ENCODE measurements at places on chromosomes 1 and 21.

GRCh38 chr1:151578941-151579340 is 32.9 kb upstream of the SNX27 start:
- DNase-seq: no peak

DNA sequence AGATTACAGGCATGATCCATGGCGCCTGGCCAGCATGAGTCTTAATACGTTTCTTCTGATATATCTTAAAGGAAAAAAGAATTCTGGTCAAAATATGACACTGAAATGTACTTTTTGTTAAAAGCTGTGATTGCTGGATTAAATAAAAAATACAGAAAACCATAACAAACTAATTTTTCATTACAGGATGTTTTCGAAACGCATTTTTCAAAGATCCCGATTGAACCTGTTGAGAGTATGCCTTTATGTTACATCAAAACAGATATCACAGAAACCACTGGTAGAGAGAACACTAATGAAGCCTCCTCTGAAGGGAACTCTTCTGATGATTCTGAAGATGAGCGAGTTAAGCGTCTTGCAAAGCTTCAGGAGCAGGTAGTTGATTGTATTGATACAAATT is 30.2 kb downstream of the BRDT start:
- no peak for DNase-seq

- DNase-seq: no peak
Measured at GRCh38 chr1:38326856-38327255, 280.3 kb upstream of the POU3F1 start.

GRCh38 chr1:204709021-204709420 is 23.5 kb upstream of the LRRN2 start:
- no peak for DNase-seq

DNA sequence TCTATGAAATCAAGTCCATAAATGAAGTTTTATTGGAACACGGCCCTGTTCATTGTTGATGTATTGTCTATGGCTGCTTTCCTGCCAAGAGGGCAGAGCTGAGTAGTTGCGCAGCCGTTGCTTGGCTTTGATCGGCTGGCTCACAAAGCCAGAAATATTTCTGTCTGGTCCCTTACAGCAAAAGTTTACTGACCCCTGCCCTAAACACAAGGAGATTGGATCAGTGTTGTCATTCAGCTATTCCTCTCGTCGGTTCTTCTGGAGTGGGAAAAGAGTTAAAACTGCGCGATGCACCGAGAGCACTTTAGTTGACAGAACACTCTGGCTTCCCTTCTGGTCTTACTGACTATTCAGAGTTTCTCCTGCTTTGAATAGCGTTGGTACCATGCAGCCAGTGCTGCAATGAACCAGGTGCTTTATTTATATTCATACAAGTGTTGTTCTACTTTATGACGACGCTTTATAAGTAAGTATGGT is 868 bp downstream of the ZBTB40 start:
- no peak for DNase-seq

DNA sequence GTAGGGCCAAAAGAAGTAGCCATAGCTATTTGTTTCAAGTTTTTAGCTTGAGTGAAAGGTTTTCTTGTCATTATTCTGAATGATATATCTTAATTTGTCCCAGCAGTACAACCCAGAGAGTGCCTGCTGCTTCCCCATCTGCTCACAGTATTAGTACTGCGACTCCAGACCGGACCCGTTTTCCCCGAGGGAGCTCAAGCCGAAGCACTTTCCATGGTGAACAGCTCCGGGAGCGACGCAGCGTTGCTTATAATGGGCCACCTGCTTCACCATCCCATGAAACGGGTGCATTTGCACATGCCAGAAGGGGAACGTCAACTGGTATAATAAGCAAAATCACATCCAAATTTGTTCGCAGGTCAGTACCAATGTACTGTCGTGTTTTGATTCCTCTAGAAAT is 37.2 kb upstream of the C1orf115 start:
- DNase-seq: no peak

- no peak for DNase-seq
Measured at GRCh38 chr1:97138515-97139032, 417.0 kb downstream of the PTBP2 start.

- no peak for DNase-seq
Measured at GRCh38 chr1:93395195-93395594, 49.5 kb downstream of the DR1 start.

DNA sequence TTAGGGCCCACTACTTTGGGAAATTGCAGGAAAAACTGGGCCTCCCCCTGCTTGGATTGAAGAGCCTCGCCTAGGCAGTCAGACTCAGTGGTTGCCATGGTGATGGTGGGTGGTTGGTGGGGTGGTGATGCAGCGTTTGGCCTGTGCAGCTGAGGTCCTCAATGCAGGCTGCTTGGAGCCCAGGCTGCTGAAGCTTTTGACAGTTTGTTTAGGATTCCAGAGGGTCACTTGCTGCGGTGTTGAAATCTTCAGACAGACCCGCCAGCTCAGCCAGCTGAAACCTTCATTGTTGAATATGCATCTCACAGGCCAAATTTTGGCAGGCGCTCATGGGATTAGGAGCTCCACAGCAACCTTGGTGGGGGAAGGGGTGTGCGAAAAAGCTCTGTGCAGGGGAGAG is 67.9 kb downstream of the CACNA1E start:
- DNase-seq: no peak

DNA sequence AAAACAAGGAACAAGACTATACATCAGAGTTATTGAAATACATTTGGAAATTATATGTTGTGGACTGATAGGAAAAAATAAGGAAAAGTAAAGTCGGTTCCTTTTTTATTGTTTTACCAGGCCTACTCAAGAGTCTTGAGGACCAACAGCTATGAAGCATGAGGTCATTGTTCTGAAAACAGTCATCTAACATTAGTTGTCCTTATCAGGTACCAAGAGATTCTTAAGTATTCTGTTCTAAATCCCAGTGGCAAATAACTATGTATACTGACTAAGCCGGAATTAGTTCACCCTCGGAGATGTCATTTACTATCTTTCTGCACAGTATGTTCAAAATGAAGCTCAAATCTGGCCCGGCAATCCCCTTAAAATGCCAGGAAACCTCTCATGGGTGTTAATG is 585 bp downstream of the ADGRL4 start:
- DNase-seq: no peak

DNA sequence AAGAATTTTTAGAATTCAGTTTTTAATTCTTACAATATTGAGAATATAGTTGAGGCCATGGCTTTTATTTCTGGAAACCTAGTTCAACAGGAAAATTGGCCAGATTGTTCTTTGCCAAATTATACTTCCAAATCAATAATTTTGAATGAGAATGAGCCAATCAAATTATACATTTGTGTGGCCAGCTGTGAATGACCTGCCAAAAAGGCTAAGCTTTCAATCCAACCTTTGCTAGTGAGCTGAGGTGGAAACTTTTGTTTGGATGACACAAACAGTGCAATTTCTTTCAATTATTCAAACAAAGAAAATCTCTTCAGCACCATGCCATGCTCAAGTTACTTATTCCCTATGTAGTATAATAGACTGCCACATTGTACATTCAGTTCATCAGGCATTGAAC is 167.8 kb downstream of the PATJ start:
- DNase-seq: no peak

DNA sequence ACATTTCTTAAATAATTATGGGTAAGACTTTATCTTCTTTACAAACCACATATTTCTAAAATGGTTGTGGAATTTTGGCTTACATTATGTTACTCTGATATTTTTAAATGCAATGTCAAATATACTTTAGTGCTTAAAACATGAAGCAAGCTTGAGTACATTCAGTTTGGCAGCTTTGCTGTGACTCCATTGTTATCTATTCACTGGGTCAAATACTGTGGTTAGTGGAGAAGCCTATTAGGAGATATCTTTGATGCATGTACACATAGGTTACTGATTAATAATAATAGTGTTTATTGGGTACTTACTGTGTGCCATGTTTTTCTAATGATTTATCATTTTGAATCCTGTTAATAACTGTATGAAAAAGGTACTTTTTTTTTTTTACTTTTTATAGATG is 520.4 kb upstream of the B3GALT2 start:
- no peak for DNase-seq

DNA sequence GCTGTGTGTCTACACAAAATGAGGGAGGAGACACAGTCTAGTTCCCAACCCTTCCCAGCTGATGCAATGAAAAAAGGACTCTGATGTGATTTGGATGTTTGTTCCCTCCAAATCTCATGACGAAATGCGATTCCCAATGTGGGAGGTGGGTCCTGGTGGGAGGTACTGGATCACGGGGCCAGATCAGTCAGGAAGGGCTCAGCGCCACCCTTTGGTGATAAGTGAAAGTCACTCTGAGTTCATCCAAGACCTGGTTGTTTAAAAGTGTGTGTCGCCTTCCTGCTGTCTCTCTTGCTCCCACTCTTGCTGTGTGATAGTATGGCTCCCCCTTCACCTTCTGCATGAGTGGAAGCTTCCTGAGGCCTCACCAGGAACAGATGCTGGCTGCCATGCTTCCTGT is 63.2 kb downstream of the GNG4 start:
- DNase-seq: no peak

DNA sequence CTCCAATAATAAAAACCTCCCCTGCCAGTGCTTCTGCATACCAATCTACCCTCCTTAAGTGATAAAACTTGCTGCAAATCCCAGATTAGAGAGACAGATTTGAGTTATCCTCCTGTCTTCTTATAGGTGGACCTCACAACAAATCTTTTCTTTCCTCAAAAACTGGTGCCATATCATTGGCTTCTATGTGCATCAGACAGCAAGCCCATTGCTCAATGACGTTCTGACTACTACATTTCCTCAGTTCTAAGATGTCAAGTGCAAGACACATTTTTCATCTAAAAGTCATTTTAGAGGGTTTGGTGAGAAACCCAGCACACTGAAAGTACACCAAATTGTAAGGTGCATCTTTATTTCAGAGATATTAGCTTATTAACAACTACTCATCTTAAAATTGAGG is 107.8 kb upstream of the VAV3 start:
- no peak for DNase-seq

DNA sequence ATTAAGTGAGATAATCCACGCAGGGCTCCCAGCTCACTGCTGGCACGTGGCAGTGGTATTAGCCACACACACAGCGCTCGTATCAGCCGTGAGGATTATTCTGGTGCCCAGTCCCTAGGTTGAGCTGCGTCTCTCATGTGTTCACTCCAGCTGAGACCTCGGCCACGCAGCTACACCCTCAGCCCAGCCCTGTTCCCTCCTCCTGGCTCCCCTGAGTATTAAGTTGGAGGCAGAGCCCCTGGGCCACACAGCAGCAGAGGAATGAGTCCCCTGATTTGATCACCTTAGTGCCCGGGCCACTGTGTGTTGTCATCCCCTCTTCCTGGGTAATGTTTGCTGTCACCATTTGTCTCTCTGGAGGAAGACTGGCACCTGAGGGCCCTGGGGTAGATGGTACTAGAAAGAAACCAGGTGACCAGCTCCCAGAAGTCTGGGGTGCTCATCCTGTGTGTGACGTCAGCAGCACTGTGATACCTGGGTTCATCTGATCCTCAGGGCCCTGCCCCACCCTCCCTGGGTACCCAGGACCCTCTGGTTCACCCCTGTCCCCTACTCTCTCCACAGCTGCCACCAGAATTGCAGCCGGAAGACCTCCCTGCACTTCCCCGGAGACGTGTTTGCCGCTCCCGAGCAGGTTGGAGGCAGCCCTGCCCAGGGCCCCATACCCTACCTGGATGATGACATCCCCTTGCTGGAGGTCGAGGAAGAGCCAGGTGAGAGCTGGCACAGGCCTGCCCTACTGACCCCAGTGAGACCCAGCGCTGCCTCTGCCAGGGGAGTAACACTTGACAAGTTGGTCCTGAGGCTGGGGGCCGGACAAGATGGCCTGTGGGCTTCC is 40.1 kb downstream of the DISP3 start:
- no peak for DNase-seq

DNA sequence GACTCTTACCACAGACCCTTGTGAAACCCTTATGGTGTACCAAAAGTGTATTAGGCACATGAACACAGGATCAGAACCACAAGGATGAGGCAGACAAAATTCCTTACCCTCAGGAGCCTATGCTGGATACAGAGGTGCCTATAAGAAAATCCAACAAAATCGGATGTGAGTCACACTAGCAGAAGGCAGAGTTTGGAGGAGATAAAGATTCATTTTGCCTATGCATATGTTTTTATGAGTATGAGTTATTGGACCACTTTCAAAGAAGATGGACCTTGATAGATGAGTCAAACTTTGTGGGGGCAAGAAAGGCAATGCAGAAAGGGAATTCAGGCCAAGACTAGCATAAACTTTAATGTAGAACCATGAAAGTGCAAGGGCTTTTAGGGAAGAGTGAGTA is 17.0 kb downstream of the CAMK1G start:
- no peak for DNase-seq

DNA sequence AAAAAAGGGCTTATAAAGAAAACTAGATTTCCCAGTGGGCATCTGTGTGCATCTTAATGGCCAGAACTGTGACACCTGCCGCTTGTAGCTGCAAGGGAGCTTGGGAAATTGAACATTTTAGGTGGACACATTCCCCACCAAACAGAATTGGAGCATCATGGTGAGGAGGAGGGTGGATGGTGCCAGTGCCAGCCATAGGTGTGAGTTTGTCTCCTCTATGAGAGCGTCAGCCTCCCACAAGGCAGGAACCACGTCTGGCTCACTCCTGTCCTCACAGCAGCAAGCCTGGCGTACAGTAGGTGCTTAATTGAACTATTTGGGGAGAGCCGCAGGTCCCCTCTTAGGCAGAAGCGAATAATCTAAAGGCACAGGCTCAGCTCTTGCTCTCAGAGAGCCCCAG is 124.5 kb upstream of the TMEM51 start:
- DNase-seq: no peak

GRCh38 chr1:231699784-231700183 is 73.2 kb downstream of the DISC1 start:
- DNase-seq: no peak

GRCh38 chr1:221241592-221241991 is 362.3 kb downstream of the HLX start:
- no peak for DNase-seq

DNA sequence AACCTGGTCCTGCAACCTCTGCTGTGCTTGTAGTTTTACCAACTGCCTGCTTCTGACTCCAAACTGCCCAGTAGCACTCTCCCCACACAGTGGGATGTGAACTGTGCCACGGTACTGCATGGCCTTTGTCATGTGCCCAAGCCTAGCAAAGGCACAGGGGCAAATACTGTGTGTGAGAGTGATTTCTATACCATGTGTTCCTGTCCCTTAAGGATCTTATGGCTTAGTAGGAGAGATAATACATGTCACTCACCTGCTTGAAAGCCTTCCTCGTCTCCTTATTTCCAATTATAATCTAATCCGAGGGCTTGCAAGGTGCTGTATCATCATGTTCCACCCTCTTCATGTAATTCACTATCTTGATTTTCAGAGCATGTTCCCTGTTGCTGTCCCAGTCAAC is 51.3 kb downstream of the UBE4B start:
- no peak for DNase-seq

GRCh38 chr21:25556091-25556490 is 51.2 kb downstream of the MRPL39 start:
- no peak for DNase-seq

- DNase-seq: no peak
Measured at GRCh38 chr1:220741349-220741748, 6.8 kb upstream of the MTARC2 start.

DNA sequence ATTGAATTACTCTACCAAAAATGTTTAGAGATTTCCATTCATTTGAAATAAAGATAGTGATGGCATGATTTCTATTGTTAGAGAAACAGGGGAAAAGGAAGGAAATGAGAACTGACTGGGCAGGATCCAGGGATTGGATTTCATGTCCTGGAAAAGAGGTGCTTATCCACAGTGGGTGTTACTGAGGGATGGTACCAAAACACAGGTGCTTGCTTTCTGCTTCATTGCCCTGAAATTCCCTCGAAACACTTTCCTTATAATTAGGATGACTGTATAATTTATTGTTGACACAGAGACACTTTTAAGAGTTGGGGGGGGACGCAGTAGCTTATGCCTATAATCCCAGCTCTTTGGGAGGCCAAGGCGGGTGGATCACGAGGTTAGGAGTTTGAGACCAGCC is 185.0 kb upstream of the KCNK2 start:
- DNase-seq: no peak
